ENCODE measurements at places on chromosomes 5 and 9.

GRCh38 chr9:119556129-119556875, 187.1 kb upstream of the BRINP1 start:
- DNase-seq: no peak

DNA sequence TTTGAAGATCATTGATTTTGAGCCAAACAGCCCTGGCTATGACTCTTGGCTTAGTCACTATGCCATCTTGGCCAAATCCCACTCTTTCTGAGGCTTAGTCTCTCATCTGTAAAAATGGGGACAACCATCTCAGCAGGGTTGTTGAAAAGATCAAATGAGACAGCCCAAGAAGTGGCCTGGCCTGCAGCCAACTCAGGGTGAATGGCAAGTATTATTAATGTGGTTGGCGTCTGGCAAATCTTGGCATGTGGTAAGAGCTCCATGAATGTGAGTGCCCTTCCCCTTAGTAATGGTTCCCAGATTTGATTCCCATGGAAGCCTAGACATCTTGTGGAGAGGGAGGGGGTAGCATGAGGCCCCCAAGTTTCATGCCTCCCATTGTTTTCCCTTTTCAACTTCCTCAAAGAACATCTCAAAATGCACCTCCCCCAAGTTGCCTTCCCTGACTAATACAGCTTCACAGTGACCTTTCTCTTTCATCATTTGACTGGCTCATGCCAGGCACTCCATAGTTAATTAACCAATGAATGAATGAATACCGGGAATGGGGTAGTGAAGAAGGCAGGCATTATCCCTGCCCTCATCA, 11.8 kb upstream of the TGFBI start:
- DNase-seq: no peak

DNA sequence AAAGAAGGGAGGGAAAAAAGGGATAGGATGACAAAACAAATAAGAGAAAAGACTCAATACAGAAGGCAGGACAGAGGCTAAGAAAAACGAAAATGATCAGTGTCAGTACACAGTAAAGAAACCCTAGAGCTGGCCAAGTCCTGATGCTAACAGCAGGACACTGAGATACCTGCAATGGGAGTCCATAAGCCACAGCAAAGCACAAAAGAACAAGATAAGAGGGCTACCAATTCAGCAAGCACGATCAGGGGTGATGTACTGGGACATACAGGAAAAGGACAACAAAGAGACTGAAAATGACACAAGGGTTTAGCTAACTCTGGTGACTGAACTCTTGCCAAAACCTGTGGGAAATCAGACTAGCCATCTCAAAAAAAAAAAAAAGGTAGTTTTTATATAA, 1072.6 kb upstream of the COX7C start:
- DNase-seq: no peak

- DNase-seq: no peak
Observed at GRCh38 chr9:91090130-91090410, 271.6 kb downstream of the AUH start.

DNA sequence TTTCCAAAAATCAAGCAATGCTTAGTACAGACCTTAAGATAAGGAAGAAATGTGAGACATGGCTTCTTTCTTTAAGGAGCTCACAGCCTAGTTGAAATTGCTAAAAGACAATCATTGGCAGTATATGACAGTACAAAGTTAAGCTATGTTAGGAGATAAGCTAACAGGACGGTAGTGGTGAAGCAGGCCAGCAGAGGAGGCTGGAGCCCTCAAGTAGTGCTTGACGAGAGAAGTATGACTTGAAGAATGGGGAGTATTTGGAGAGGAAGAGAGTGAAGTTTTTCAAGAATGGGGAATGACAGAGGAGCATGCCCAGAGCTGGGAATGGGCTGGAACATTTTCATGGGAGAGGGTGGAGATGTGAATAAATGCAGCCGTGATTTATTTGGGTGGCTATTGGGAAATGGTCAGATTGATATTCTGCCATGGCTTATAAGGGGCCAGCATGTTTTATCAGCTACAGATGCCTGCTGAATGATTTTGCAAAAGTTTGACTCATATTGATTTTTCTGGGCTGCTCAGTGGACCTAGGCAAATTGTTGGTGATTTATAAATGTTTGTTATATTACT, 43.7 kb downstream of the LURAP1L start:
- no peak for DNase-seq

DNA sequence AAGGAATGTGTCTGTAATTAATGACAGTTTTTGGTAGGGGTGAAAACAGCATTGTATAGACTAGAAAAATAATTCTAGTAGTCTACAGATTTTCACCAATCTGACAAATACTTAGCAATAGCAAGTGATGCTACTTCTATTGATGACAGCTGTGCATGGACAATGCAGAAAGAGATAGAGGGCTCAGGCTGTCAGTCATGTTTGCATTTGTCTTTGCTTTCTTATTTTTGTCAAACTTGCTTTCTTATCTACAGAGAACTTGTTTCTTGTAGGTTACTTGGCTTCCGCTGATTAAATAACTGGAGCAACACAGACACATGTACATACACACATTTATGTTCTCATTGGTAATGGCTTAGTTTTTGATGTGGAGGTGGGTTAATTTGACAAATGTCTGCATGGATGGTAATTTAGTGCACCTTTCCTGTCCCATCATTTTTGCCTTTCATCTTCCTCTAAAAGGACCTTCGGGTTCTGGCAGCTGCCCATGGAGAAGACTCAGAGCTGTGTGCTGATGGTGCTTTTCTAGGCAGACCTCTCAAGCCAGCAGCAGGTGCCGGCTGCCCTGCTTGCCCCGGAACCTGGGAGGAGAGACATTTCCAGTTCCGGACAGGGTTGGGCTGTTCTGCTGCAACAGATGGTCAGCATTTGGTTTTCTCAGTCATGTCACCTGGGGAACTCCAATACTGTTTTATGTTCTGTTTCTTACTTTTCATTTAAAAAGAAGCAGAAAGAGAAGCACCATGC, 28.8 kb downstream of the CAMK4 start:
- DNase-seq: no peak

- no peak for DNase-seq
Observed at GRCh38 chr9:89564346-89564878, 40.4 kb upstream of the GADD45G start.

GRCh38 chr9:25733336-25733982, 55.2 kb upstream of the TUSC1 start:
- DNase-seq: no peak

DNA sequence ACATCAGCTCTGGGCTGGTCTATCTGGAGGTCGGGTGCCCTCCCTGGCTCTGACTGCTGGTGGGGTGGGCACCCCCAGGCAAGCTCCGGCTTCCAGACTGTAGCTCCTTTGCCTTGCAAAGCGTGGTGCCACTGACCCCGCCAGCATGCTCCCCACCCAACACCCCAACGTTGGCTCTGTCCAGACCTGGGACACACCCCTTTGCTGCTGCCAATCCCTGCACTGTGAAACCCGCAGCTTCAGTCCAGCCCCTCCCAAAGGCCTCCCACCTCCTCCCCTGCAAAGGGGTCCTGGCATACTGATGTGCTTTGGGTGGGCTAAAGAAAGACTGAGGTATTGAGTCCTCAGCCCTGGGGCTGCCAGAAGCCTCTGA, 3.9 kb downstream of the UNC5A start:
- no peak for DNase-seq

DNA sequence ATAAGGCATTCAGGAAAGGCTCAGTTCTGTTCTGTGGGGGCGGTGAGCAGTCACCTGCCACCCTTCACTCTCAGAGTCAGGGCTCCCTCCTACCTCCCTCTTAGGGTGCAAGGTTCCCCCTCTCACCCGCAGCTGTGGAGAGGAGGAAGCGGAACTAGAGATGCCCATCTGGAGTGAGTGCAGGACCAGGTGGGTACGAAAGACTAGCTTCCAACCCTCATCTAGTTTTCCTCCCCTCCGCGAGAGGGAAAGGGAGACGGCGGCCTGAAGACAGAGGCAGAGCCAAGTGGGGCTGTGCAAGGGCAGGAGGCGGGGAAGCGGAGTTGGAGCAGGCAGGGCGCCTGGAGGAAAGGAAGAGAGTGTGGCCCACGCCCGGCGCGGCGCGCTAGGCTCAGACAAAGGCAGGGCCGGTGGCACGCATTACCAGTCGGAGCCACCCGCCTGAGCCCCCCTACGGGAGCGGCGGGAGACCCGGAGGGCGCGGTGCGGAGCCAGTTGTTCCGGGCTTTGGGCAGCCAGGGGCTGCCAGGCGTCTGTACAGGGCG, 7.3 kb downstream of the PRR7 start:
- no peak for DNase-seq

DNA sequence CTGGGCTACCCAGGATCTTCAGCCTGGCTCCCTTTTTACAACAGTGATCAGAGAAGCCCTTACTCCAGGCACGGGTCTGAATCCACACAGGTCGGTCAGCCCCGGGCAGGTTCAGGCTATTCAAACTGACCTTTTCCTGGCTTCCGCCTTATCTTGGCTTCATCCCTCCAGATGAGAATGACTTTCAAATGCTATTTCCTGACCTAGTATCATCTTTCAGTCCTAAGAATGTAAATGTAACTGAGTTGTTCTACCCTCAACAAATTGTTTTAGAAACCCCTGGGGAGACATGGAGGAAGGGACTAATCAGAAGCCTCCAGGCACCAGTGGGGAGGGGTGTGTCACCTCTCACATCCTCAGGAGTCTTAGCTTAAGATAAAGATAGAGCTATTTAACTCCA, 213.2 kb downstream of the EPB41L4A start:
- DNase-seq: no peak

DNA sequence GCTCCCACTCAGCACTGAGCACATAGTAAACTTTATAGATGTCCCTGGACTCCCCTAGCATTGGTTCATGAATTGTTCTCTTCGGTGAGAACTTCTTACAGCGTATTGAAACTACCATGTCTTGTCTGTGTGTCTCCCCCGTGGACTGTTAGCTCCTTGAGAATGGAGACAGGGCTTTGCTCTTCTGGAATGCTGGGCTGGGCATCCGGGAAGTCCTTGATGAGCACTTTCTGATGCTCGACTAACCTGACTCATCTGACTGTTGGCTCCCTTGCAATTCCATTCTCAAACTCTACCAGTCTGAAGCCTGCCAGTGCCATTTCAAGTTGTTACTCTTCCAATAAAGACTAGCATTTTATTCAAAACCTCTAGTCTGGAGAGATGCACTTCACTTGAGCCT, 15.0 kb upstream of the PFDN1 start:
- DNase-seq: no peak

DNA sequence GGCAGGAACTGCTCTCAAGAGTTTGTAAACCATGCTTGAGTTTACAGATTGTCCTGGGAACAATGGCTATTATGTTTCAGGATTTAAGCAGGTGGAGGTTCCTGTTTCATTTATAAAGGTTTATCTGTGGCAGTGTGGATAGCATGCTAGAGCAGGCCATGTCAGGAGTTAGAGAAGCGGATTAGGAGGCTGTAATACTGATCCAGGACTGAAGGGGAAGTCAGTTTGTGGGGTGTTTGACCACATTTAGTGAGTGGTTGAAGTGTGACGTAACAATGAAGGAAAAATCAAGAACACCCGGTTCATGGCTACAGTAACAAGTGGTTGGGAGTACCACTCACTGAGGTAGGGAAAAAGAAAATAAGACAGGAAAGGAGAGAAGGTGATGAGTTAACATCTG, 299.0 kb downstream of the TLR4 start:
- DNase-seq: no peak

DNA sequence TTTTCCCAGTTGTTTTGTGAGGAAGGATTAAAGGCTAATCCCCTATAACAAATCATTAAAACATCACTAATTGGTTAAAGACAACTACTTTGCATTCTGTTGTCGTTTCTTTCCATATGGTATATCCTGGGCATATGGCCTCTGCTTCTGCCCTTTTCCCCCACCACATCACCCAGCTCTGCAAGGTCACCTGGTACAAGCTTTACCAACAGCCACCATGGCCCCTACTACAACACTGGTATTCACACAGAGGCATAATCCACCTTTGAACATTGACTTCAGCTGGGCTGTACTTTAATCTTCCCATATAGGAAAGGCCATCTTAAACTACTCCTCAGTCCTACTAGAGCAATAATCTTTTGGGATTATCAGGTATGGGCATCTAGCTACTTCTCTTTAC, 866.1 kb downstream of the TLE4 start:
- no peak for DNase-seq

GRCh38 chr5:91928754-91929521, 545.8 kb upstream of the ARRDC3 start:
- DNase-seq: no peak

- DNase-seq: no peak
Observed at GRCh38 chr9:37295178-37295577, 127.3 kb upstream of the GRHPR start.

DNA sequence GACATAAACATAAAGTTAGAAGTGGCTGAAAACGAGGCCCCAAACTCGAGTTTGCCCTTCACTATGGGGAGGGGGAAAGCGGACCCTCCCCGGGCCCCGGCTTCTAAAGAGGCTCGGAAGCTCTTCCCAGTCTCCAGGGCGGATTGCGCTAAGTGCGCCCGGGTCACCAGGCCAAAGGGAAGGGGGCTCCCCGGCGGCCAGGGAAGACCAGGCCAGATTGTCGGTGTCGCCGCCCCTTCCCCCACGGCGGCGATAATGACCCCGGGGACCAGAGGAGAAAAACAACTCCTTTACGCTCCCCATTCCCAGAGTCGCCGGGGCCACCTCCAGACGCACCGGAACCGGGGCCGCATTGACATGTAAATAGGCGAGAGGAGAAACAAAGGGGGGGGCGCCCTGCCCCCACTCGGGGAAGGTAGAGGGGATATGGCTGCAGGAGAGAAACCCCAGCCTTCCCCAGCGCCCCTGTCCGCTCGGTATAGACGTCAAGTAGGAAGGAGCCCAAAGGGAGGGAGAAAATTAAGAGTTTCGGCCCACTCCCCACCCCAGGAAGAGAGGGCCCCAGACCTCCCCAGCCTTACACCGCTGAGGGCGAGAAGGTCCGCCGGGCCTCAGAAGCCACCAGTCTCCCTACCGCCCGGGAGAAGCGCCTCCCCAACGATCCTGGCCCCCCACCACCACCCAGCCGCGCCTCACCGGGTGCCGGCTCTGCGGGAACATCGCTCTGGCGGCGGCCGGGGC, 1.7 kb downstream of the TLE1 start:
- no peak for DNase-seq

DNA sequence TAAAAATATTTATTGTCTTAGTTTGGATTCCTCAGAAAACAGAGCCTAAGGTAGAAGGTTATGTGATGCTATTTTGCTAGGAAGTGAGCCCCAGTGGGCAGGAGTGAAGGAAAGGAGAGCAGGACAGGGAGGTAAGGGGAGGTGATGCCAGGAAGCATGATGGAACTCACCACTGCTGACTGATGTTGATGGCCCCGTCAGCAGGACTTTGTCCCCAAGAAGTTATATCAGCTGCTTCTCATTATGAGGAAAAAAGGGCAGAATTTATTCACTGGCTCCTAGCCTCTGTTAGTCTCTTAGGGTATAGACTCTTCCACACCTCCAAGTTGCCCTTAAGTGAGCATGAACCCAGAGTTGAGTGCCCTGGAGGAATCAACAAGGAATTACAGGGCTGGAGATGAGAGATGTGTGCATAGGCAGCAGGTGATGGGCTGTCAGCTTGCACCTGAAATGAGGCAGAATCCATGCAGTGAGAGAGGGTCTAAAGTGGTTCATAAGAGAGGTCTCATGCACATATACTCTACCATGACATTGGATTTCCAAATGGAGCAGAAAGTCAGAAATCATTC, 120.6 kb upstream of the NIPBL start:
- DNase-seq: no peak
